Hematopoietic multipotent progenitor cell treated with erythropoietin and hydrocortisone succinate and interleukin-3 and kit ligand, for 17 days (in vitro differentiated cells): ENCODE measurements at places on chromosomes 6 and 20.

GRCh38 chr6:4510906-4511640 is 265.1 kb upstream of the CDYL start:
- no peak for DNase-seq

DNA sequence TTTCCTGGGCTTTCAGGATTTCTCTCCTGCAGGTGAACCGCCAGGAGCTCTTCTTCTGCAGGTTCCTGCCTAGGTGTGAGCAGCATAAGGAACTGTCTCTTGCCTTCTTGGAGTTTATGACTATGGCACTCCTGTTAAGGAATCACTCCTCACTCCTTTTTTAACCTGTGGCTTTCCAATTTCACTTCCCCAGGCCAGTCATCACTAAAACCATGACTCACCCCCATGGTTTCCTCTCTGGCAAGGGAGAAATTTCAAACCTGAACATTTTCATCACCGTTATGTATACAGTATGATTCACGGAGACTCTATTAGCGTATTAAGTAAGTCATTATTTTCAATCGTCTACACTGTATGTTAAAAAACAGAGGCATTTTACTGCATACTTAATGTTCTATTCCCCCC is 78.2 kb upstream of the ARID1B start:
- DNase-seq: no peak

- no peak for DNase-seq
Observed at GRCh38 chr20:61251529-61252393, at the start of gene CDH4. Gene CDH4, plus strand, starts transcription at chr20:61252261.

- DNase-seq: no peak
Observed at GRCh38 chr6:122012578-122012977, 386.9 kb upstream of the HSF2 start.

- DNase-seq: no peak
Observed at GRCh38 chr6:30097902-30098768, 14.8 kb downstream of the TRIM31 start.

DNA sequence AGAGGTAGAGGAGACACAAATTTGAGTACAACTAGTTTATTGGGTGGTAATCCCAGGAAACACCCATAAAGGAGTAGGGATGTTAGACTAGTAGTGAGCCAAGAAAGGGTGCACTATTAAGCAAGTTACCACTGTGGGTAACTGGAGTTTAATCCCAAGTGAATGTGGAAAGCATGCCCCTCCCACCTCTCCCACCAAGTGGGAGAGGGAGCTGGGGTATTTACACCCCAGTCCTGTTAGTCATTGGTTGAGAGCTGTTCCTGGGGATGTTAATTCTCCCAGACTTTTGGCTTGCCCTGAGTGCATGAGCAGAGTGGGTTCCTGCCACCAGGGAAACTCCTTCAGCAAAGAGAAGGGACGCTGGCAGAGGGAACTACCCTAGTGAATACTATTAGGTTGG is 49.2 kb upstream of the ZFP64 start:
- DNase-seq: no peak

- no peak for DNase-seq
Observed at GRCh38 chr20:35912881-35913280, 41.4 kb downstream of the SCAND1 start.

DNA sequence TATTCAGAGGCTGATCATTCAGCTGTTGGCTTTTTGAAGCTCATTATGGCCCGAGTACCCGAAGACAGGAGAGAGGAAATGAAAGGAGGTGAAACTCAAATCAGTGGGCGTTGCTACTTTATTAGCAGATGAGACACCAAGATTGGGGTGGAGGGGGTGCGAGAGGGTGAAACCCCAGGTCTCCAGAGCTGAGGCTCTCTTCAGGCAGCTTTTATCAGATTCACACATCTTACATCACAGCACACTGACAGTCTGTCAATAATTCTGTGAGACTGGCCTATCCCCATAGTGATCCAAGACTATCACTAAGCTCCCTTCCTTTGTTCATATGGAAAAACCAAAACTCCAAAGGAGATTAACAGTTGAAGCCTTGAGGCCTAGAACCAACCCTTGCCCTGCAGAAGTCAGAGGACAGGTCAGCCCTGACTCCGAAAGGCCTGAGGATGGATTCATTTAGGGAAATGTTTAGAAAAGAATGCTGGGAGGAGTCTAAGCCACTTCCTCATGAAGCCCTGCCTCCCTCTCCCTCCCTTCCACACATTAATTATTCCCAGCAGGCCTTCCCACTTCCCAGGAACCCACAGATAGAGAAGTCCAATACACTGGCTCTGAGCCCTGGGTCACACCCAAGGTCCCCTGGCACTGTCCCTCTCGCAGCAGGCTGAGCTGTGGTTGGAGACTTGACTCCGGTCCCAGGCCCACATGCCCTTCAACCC is 23.2 kb downstream of the TRERF1 start:
- DNase-seq: no peak

DNA sequence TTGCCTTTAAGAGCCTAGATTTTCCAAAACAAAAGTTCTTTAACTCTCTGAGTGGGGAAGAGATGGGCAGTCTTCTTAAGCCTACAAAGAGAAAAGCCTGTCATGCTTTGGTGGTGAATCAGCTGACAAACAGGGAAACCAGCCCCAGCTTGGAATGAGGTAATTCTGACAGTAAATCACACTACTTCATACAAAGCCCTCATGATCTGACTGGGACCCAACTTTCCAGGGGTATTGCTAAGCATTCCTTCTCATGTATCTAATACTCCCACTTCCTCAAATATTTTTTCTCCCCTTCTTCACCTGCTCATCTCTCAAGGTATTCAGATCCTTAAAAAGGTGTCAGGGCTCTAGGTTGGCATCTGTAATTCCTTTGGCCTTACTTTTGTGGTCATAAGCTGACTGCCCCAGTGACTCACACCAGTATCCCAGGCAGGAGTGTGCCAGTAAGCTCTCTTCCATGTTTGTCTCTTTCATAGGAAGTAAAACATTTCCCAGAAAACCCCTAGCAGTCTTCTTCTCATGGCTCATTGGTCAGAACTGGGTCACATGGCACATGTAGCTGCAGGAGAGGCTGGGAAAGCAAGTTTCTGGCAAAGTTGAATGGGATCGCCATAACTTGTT is 15.0 kb upstream of the TBC1D22B start:
- no peak for DNase-seq

DNA sequence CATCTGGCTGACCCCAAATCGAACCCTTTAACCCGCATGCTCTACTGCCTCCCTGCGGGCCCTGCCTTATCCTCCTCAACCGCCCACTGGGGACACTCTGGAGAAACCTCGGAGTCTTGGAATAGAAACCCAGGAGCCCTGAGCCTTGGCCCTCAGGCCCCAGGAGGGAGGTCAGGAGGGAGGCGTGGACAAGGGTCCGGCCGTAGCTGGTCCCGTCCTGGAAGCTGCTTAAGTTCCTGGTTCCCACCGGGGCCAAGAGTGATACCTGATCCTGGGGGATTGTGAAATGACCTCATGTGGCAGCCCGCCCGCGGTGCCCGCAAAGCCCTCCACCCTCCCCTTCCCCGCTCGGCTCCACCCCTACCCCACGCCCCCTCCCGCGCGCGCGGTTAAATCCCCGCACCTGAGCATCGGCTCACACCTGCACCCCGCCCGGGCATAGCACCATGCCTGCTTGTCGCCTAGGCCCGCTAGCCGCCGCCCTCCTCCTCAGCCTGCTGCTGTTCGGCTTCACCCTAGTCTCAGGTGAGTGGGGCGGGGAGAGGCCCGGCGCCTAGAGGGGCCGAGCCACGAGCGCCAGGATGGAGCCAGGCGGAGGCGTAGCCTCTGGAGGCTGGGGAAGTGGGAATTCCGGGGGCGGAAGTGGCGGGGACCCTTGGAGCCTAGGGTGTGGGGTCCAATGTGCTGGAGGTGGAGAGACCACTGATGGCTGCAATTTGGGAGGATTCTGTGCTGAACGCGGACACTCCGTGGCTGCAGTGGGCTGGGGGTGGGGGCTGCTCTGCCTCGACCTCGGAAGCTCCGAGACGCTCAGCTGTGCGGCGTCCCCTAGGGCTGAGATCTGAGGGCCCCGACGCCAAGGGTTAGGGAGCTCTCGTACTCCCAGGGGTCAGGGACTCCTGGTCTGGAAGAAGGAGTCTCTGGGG is at the start of gene WFDC2:
TSS of gene WFDC2 (plus strand) at position 418 of the 926 bp plus-strand sequence. CDS start at position 447, 29 bp downstream.
- no peak for DNase-seq

DNA sequence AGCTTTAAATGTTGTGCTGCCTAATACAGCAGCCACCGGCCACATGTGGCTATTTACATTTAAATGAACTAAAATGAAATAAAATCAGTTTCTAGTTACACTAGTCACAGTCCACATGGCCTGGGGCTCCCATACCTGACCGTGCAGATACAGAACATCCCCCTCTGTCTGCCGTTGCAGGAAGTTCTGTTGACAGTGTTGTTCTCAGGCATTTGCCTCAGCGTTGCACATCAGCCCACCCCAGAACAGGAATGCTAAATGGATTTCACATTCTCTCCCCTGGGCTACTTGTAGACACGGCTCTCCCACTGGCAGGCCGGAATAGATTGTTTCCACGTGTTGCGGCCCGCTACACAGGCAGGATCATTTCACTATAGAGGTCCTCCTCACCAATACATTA is 26.3 kb downstream of the JAG1 start:
- DNase-seq: no peak

GRCh38 chr6:105077596-105078385 is 102.0 kb downstream of the POPDC3 start:
- DNase-seq: no peak

- no peak for DNase-seq
Observed at GRCh38 chr20:54221353-54221752, 13.5 kb downstream of the PFDN4 start.

- DNase-seq: no peak
Observed at GRCh38 chr6:91013511-91013910, 426.6 kb upstream of the MAP3K7 start.

- no peak for DNase-seq
Observed at GRCh38 chr6:136503303-136504029, 46.8 kb downstream of the MAP7 start.

DNA sequence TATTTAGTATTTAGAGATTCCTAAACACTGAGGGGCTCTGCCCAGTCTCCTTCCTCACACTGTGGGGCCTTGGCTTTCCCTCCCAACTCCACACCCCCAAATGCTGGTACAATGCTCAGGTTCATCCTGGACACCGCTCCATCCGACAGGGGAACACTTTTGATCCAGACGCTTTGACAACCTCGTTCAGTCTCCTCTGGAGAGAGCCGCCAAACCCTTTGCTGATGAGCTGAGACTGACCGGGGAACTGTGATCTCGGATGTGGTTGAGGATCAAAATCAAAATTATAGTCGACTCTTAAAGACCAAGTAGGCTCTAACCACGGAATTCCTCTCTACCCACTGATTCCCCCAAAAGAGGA is 38.8 kb upstream of the HLA-E start:
- DNase-seq: no peak

GRCh38 chr6:43800746-43801494 is 30.9 kb downstream of the VEGFA start:
- DNase-seq: no peak

DNA sequence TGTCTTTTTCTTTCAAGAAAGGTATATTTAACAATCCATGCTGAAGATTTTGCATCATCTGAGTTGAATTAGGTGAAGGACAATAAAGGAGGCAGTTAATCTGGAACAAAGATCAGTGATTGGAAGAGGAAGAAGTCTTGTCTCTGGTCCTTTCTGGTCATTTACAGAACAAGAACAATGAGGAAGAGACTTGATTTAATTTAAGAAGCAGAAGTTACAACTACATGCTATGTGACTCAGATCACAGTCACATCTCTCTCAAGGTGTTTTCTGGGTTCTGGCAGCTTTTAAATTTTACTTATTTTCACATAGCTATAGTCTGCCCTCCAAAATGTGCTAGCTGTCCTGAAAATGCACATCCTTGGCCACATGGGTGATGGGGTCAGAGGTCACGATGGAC is 53.5 kb upstream of the DEK start:
- no peak for DNase-seq

DNA sequence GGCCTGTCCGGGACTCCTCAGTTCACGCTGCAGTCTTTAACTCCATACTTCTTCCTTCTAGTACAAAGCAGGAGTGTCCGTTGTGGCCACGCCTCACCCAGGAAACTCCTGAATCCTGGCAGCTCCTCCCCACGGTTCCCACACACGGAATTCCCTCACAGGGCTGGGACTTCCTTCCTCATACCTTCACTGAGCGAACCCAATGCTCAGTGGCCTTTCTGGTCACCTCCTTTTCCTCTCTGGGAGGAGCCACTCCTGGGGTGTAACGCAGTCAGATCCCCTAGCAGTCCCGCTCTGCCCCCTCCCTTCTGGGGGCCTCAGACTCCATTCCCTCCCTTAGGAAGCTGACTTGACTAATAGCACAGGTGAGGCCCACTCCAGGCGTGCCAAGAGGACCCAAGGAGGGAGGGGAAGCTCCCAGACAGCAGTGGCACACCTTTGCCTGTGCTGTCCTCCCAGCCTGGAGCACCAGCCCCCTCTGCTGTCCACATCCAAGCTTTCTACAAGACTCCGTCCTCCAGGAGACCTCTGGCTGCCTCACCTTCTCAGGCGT is at the start of gene SLC52A3:
TSS of gene SLC52A3 (minus strand) at position 75 of the 553 bp plus-strand sequence. CDS start 2,726 bp downstream, outside the sequence.
- DNase-seq: no peak

DNA sequence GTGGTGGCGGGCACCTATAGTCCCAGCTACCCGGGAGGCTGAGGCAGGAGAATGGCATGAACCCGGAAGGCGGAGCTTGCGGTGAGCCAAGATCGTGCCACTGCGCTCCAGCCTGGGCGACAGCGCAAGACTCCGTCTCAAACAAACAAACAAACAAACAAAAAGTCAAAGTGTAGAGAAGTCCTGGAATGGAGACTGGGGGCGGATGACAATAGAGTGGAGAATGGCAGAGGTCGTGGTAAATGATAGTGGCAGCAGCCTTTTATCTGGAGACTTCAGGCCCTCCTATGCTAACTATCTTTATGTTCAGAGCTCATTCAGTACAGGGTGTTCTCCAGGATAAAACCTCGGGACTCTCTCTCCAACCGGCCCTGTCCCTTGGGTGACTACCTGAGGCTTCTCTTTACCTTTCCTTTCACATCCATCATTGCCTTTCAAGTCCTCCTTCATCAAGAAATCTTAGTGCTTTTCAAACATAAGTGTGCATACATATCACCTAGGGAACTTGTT is 1.4 kb upstream of the FKBPL start:
- DNase-seq: peak; percentile 59

DNA sequence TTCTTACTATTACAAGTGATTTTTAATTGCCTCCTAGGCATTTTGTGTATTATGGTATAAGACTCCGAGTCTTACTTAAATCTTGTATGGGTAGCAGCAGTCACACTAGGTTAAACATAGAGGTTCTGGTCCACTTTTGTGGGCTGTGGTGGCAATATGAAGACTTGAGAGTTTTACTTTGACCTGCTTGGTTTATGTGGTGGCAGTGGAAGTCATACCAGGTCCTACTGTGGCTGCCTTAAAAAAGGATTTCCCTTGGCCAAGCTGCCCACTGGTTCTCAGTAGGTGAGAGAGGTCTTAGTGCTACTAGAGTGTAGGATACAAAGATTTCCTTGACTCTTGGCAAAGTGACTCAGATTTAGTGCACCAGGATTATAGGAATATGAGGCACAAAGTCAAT is 44.2 kb upstream of the NKAIN2 start:
- no peak for DNase-seq

DNA sequence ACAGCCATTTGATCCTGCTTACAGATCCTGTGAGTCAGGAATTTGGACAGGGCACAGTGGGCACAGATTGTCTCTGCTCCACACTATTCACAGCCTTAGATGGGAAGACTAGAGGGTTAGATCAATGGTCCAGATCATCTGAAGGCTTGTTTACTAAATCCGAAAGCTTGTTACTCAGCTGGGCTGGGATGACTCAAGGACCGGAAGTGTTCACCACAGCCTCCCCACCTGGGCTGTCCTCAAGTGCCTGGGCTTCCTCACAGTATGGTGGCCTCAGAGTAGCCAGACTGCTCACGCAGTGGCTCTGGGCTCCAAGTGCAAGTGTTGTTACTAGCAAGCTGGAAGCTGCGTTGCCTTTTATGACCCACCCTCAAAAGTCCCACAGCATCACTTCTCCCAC is 75.4 kb upstream of the INSM1 start:
- DNase-seq: no peak
